ENCODE measurements at places on chromosomes 3 and 15. TPM values are rescaled to one million over a fixed set of nuclear protein-coding genes. Genes with fewer than 3 reads are reported as not detected.

MOBP gene
- 0.27 TPM for total RNA-seq

ARL14 gene
- 0.84 TPM for total RNA-seq

GOLGA6A gene
- not detected for total RNA-seq

SAMMSON gene
- not detected for total RNA-seq

LSAMP gene
- not detected for total RNA-seq

GHSR gene
- not detected for total RNA-seq

RYR3 gene
- not detected for total RNA-seq

FAM81A gene
- 2.4 TPM for total RNA-seq

STIMATE gene
- total RNA-seq = 13.9 TPM

CPEB1 gene
- 0.82 TPM for total RNA-seq

SMCO1 gene
- total RNA-seq = not detected

DNA sequence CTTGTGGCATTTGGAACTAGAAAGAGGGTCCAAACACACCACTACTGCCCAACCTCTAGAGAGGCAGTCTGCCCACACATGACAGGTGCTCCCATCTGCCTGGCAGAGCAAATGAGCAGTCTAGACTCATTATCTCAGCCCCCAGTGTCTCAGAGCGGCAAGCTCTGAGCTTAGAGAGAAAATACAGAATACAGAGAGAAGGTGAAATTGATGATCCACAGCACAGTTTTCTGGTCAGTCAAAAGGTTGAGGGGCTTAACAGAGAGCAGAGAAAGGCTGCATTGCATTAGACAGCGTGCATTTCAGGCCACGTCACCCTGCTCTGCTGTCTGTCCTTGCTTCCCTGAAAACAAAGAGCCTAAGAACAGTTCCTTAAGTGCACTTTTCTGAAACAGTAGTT is 135.1 kb downstream of the KCNMB2 start:
- DNase-seq = no peak

DNA sequence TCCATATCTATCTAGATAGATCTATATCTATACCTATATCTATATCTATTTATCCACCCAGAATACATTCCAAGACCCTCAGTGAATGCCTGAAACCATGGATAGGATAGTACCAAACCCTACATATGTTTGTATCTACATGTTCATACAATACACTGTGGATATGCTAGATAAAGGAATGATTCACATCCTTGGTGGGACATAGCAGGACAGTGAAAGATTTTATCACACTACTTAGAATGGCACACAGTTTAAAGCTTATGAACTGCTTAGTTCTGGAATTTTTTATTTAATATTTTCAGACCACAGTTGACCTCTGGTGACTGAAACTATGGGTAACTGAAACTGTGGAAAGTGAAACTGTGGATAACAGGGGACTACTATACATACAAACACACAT is 198.8 kb upstream of the TTC14 start:
- DNase-seq = no peak

GRCh38 chr3:161371441-161372320 is at the start of gene SPTSSB:
Gene SPTSSB, minus strand, starts transcription at chr3:161371517. Its CDS starts 25,194 bp downstream, at chr3:161346323.
- peak; percentile 91 for DNase-seq

GRCh38 chr15:65824941-65825544 is 33.0 kb upstream of the DENND4A start:
- DNase-seq = no peak

DNA sequence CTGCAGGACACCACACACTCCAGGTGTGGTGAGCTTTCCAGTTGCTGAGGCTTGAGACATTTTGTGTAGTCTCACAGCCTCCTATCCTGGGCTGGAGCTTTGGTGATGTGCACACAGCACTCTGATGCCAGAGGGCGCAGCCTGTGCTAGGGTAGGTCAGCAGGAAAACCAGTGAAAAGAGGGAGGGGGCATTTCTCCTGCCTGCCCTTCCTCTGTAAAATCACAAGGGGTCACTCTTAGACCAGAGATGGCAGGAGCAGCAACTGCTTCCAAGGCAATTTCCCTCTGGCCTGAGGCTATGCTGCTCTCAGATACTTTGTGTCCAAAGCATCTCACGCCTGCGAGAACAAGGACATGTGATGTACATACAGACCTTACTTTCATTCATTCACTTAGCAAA is 16.5 kb upstream of the MUSTN1 start:
- DNase-seq = peak; percentile 54

GRCh38 chr3:68207327-68207726 is 552.9 kb upstream of the SUCLG2 start:
- DNase-seq = no peak

GRCh38 chr15:101602801-101603200 is 49.4 kb downstream of the TM2D3 start:
- DNase-seq = no peak

- no peak for DNase-seq
Observed at GRCh38 chr15:38004218-38004861, 69.9 kb downstream of the TMCO5A start.

- no peak for DNase-seq
Observed at GRCh38 chr15:38714309-38715072, 149.9 kb upstream of the RASGRP1 start.

GRCh38 chr15:96303503-96304056 is 26.9 kb upstream of the NR2F2 start:
- no peak for DNase-seq

- no peak for DNase-seq
Observed at GRCh38 chr3:59321881-59322540, 272.2 kb upstream of the CFAP20DC start.

DNA sequence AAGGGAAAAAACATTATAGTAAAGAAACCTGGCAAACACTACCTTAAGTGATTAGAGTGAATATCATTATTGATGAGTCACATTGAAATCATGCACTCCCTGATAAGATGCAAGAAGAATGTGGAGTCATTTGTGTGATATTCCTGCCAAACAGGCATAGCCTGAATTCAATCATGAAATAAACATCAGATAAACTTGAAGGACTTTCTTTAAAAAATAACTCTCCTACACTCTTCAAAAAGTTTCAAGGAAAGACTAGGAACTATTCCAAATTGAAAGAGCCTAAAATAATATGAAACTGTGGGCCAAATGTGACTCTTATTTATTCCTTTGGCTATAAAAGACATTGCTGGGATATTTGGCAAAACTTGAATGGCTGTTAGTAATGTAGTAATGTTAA is 625.7 kb upstream of the LMCD1 start:
- DNase-seq = no peak

GRCh38 chr3:188239577-188239976 is 85.6 kb downstream of the LPP start:
- DNase-seq = no peak

DNA sequence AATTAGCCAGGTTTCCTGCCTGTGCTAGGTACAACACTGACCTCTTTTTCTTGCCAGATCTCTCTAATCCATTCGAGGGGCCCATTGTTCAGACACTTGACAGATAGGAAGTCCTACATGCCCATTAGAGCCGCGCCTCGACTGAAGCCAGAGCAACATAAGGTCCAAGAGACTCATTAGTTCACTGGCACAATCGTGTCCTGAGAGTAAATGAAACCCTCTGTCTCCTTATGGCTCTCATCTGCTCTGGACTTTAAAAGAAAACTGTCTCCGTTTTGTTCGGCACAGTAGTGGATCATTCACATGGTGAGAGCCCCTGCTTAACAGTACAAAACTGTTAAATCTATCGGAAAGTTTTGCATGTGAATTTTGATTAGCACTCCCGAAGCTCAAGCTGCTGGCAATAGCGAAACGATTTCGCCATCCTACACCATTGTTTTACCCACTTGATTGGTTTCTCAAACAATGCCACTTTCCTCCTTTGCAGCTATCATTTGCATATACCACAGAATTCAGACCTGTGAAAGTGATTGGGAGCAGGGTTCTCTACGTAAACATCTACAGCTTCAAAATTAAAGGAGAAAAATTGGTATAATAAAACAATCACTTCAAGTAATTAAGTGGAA is 19.0 kb upstream of the C15orf61 start:
- DNase-seq = no peak

DNA sequence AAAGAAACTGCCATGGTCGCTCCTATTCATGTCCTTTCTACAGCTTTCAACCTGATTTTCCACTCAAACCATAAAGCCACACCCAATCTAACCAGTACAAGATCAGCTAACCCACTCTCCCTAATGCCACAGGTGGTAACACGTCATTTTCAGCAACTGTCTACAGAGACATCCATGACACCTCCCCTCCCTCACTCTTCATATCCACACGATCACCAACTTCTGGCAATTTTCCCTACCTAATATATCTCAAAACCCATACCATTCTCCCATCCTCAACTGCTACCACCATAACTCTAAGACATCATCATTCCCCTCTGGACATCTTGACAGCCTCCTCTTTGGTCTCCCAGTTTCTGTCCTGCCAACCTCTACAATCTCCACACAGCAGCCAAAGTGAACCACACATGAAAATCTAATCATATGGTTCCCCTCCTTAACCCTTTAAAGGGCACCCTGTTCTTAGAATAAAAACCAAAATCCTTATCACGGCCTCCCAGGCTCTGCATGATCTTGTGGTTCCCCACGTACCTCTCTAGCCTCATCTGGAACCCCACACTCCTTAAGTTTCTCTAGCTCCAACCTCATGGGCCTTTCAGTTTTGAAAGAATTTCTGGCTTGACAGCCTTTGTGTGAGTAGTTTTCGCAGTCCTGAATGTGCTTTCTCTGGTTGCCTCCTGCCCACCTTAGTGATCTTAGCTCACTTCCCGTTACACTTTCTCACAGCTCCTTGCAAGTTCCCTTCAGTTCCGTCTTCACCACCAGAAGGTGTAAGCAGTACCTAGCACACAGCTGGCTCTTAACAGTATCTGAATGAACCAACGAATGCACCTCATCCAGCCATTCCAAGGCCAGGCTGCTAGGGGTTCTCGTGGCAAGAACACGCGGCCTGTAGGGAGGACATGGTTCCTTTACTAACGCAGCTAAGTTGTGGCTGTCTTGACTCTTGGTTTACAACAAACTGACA is 33.4 kb downstream of the SPINK8 start:
- DNase-seq = no peak

GRCh38 chr3:100245136-100245535 is 15.7 kb upstream of the TBC1D23 start:
- DNase-seq = no peak

DNA sequence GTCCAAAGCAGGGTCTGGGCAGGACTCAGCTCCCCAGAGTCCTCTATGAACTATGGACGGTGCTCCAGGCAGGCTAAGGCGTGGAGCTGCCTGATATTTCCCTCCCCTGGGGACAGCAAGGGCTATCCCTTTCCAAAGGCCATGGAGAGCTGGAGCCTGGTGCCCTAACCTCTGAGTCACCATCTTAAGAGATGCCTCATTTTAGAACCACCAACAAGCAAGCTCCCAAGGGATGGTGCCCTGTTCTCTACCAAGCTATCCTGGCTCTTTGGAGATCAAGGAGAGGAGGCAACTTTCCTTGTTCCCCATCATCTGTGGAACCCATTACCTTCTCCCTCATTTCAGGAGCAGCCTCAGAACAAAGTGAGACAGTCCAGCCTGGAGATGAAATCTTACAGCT is 15.7 kb downstream of the STARD5 start:
- no peak for DNase-seq

GRCh38 chr3:65995030-65995429 is 43.7 kb downstream of the MAGI1 start:
- DNase-seq = no peak

- no peak for DNase-seq
Observed at GRCh38 chr3:98784042-98784441, 20.9 kb downstream of the ST3GAL6 start.

DNA sequence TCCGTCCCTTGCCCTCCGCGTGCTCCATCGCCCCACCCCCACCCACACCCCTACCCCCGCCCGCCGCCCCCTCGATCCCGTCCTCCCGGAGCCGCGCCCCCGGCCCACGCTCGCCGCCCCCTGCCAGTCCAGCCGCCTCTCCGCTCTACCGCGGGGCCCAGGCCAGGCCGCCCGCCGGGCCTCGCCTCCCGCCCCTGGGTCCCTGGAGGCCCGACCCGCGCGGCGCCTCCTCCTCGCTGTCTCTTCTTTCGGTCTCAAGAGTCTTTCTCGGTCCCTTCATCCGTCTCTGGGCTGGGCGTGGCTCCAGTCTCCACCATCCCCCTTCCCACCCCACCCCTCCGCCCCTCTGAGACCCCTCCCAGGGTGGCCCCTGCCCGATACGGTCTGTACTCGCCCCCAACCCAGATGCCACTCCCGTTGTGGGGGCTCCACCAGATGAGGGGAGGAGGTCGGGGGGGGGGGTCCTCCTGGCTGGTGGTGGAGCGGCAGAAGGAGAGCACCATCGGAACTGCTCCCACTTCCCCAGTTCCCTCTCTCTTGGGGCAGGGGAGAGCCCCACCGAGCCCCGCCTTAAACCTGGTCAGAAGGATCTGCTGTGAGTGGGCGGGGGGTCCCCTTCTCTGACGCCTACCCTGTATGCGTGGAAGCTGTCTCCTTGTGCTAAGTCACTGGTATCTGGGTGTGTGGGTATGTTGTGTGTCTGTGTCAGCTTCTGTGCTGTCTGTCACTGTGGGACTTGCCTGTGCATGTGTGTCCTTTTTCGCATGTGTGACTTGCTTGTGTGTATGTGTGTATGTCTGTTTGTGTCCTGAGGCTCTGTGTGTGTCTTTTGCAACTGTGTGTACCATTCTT is 1.0 kb downstream of the PRKCD start:
- DNase-seq = no peak

GRCh38 chr15:82970078-82970686 is 15.8 kb upstream of the RAMAC start:
- no peak for DNase-seq

GRCh38 chr3:197225579-197225978 is 72.8 kb downstream of the DLG1 start:
- DNase-seq = no peak

DNA sequence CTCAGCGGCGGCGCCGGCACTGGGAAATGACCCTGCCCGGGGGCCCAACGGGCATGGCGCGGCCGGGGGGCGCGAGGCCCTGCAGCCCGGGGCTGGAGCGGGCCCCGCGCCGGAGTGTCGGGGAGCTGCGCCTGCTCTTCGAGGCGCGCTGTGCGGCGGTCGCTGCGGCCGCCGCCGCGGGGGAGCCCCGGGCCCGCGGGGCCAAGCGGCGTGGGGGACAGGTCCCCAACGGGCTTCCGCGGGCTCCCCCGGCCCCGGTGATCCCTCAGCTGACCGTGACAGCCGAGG is 172 bp downstream of the ITPKA start:
- DNase-seq = no peak

GRCh38 chr15:88132499-88132898 is 124.0 kb downstream of the NTRK3 start:
- no peak for DNase-seq

DNA sequence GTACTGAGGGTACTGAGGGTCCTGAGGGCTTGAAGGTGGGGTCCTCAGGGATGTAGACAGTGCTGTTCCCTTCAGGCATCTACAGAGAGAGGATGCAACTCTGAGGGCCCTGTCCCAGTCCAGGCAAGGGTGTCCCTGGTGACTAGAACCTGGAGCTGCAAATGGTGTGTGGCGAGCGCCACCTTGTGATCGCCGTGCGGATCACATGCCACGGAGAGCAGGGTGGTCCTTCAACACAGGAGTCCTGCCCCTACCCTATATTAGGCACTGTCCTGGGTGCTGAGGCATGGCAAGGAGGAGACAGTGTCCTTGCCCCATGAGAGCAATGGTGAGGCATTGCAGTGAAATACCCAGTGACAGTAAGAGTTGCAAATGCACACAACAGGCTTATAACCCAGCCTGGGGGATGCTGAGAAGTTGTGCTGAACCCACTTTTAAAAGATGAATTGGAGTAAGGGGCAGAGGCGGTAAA is 23.6 kb downstream of the RHCG start:
- DNase-seq = peak; percentile 80

Measured in Caco-2 (cell line).